ENCODE measurements at places on chromosomes 2 and 18. TPM values are rescaled to one million over a fixed set of nuclear protein-coding genes. Genes with fewer than 3 reads are reported as not detected.
A peak's percentile ranks its signal among the peaks of the same experiment; 100 is the strongest.

GRCh38 chr18:49769047-49769728 is 44.1 kb downstream of the ACAA2 start:
- DNase-seq = no peak

The TMEM169 gene
- 0.73 TPM for total RNA-seq

The EHD3 gene
- 2.3 TPM for total RNA-seq

- no peak for DNase-seq
Measured at GRCh38 chr2:105803337-105803736, 58.6 kb downstream of the NCK2 start.

The CLEC4F gene
- total RNA-seq = not detected

The CERKL gene
- total RNA-seq = not detected

DNA sequence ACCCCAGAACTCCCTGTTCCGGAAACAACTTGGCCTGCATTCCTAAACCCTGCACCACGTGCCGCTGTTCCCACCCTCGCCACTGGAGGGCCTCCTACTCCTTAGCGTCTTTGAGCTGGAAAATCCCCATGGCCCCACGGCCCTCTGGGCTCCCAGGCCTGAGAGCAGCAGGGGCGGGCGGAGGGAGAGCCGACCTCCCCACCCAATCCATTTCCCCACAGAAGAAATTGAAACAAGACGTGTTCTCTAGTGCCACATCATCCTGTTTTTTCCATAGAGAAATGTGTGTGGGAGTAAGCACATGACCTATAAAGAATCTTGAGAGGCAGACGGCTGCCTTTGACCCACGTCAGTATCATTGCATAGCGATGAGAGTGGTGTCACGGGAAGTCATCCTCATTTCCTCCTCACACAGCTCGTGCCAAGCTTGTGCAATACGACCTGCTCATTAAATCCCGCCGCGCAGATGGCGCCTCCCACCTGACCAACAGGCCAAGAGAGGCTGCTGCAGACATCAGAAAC is 79.2 kb downstream of the LAMA1 start:
- no peak for DNase-seq

GRCh38 chr2:68977453-68977852 is 3.0 kb downstream of the GKN1 start:
- DNase-seq = no peak

- DNase-seq = no peak
Measured at GRCh38 chr2:151251012-151251411, 10.7 kb downstream of the RBM43 start.

GRCh38 chr18:10937743-10938640 is 211.4 kb downstream of the PIEZO2 start:
- DNase-seq = no peak

- DNase-seq = no peak
Measured at GRCh38 chr2:239600001-239600593, 199.3 kb upstream of the HDAC4 start.

The COPS9 gene
- 189 TPM for total RNA-seq

The CDH19 gene
- total RNA-seq = not detected

The GALR1 gene
- not detected for total RNA-seq

- no peak for DNase-seq
Measured at GRCh38 chr2:21070341-21071257, 26.7 kb upstream of the APOB start.

- DNase-seq = peak; percentile 27
Measured at GRCh38 chr2:170816504-170817092, at the start of gene GAD1. Gene GAD1, plus strand, starts transcription at chr2:170816887. Its CDS starts 1,705 bp downstream, at chr2:170818592.

The DPYSL5 gene
- not detected for total RNA-seq

The GNAL gene
- total RNA-seq = 0.38 TPM

DNA sequence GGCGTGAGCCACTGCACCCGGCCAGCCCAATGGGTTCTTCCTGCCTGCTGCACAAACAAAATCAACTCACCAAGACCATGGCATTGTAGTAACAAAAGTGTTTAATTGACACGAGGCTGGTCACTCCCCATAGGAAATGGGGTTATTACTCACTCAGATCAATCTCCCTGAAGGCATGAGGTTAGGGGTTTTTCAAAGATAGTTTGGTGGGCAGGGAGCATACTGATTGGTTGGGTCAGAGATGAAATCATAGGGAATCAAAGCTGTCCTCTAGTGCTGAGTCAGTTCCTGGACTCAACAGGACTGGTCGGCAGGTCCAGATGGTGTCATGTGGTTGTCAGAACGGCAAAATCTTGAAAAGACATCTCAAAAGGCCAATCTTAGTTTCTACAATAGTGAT is 122.1 kb downstream of the TMEM17 start:
- no peak for DNase-seq

DNA sequence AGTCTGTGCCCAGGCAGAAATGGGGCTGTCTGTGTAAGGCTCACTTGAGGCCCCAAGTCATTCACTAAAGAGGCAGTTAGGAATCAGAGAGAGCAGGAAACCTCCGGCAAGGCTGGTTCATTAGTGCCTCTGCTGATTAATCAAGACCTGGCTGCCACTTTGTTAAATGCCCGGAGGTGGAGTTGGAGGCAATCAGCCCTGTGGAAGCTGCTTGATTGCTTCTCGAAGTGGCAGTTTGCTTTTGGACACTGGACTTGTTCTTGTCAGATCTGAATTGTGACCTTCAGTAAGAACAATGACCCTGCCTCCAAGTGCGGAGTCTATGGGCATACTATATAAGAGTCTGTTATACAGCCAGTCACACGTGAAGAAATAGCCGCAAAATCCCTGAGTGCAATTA is 183.9 kb upstream of the LINC00305 start:
- DNase-seq = no peak

- no peak for DNase-seq
Measured at GRCh38 chr2:38523728-38524437, 78.8 kb downstream of the HNRNPLL start.

The RGPD4 gene
- 0.64 TPM for total RNA-seq

GRCh38 chr2:102376052-102376591 is 20.5 kb downstream of the IL18R1 start:
- no peak for DNase-seq

- DNase-seq = no peak
Measured at GRCh38 chr18:13465476-13465875, 246.9 kb downstream of the LDLRAD4 start.

DNA sequence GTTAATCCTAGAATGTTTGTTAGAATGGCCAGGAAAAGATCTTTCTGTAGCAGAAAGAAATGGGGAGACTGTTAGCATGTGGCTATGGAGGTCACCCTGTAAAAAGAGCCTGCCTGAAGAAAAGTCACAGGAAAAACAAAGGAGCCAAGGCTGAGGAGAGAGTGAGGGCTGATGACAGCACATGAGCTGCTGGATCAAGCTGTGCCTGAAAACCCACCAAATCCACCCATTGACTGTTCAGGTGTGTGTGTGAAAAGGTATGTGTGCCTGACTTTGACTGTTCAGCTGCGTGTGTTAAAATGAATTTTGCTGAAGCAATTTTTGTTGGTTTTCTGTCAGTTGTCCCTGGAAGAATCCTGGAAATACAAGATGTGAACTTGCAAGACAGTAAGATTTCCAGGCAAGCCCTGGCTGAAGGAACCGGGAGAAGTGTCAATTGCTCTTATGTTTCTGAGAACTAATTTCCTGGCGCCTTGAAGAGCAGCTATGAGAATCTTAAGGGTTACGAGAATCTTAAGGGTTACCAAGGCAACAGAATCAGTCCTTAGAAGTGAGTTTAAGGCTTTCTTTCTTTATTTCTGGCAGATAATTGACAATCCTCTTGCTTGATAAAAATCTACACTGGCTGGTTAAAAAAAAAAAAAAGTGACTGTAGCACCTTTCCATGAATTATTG is 73.0 kb upstream of the LGALSL start:
- DNase-seq = no peak

DNA sequence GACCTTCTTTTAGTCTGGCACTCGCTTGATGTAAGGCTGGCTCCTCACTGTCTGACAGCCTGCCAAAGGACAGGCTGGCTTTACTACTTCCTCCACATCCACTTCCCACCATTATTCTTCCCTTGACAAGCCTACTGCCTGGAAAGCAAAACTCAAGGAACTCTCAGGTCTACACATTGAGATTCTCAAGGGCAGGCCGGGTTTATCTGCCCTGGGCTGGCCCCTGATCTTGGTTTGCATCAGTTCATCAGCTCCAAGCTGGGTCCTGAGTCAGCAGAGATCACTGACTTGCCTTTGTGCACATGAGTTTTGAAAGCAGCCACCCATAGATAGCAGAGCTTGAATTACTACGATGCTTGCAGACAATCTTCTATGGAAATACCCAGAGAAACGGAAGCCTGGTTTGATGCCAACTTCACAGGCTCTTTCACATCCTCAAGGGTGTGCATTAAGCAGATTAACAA is 53.9 kb downstream of the KCTD18 start:
- DNase-seq = no peak

GRCh38 chr2:236715077-236715476 is 145.5 kb downstream of the ACKR3 start:
- no peak for DNase-seq

The FAM237A gene
- total RNA-seq = not detected

DNA sequence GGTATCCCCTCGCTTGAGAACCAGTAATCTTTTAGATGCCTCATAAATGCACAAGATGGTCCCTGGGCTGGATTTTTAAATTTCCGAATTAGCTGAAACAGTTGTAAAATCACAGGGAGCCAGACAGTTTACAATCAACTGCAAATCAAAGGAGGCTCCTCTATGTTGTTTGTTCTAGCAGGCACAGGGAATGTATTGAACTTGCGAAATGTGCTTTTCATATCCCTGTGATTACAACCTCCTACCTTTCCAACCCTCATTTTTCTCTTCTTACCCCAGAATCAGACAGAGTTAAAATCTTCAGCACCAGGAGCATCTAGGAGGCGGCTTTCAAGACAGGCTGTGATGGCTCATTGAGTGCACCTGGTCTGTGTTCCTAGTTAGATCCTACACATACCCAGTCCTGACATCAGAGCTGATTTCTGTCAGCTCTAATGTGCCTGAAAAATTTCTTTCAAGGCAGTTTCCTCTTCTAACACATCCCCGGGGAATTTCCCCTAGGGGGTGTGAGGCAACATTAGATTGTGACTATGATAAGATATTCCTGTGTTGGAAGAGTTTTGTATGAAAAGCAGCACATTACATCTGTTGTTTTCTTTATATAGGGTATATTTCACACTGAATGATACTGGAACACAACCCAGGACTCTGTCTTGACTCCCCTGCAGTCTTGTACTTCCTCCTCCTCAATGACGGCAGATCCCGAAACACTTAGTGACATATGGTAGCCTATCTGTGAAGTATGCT is 17.9 kb upstream of the CAVIN2 start:
- DNase-seq = no peak

The POMC gene
- total RNA-seq = 4.7 TPM

DNA sequence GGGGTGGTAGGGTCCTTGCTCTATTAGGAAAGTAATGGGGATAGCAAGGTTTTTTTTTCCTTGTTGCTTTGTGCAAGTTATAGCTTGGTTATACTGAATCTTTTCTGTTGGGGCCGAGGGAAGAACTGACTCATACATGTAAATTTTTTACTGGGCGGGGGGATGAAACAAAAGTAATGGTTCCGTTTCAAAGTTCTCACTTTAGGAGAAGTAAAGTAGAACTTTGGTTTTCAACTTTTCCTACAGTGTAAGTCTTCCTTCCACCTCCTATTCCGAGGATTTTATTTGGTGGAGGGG is 1.1 kb downstream of the AFTPH start:
- DNase-seq = no peak

The NEU2 gene
- not detected for total RNA-seq

GRCh38 chr2:240300261-240300821 is 135.1 kb upstream of the GPC1 start:
- no peak for DNase-seq

DNA sequence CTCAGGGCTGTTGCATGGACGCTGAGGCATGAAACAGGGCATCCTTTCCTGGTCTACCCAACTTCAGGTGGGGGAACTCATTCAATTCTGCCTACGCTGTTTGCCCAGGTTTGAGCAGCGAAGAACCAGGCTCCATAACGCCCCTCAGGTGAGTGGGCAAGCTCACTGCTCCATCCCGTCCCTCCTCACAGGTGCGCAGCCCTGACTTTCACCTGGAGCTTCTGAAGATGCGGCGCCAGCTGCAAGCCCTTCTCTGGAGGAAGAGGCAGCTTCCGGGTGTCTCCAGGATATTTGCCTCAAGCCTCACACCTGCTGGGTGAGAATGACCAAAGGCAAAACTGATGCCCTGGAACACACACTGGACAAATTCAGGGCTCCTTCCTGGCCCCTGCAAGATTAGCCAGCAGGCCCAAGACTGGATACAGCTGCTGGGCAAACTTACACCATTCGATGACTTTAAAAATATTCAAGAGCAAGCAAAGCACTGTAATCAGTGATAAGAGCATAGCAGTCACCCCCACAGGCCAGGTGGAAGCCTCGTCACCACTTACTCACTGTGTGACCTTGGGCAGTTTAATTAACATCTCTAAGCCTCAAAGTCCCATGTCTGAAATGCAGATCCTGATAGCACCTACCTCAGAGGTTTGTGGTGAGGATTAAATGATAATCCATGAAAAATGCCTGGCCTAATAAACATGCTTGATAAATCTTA is 97.7 kb downstream of the GYPC start:
- no peak for DNase-seq

- DNase-seq = no peak
Measured at GRCh38 chr18:37930640-37931039, 365.0 kb upstream of the CELF4 start.

DNA sequence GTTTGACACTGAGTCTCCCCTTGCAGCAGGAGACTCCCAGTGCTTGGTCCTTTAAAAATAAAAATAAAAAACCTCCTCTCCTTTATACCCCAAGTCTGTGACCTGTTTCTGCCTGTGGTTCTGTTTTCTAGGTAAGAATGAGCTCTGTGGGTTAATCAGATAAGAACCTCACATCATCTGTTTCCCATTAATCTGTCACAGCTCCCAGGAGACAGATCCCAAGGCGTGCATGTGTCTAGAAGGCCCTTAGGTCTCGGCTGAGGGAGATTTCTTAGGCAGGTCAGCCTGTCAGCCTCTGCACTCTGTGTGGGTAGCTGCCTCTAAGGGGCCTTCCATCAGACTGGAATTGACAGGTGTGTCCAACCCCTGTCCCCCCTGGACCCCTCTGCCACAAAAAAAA is 80.7 kb downstream of the FHOD3 start:
- DNase-seq = no peak

GRCh38 chr2:12014088-12014960 is 267.9 kb downstream of the LPIN1 start:
- no peak for DNase-seq

DNA sequence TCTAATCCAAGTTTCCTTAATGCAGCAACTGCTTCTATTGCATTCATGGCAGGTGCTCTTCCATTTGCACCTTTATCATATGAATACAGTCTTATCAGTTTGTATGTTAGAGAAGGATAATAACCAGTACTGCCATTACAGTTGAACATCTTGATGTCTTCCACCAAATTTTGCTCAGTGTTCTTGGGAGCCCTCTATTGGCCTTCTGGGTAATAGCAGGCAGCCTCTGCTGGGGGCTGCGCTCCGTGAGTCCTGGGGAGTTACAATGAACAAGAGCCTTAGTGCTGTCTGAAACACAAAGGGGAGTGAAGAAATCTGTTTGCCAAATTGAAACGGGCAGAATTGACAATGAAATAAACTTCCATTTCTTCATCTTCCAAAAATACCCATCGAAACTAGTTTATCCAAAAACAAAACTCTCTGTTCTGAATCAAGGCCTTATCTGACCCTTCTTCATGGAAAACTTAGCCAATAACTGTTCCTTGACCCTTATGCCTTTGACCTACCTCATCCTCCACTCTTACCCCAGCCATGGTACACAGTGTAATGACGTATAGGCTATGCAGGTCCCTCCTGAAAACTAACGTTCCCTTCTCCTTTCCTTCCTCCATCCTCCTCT is 79.9 kb downstream of the ALK start:
- no peak for DNase-seq

GRCh38 chr2:61537277-61537949 is 743 bp downstream of the XPO1 start:
- peak; percentile 25 for DNase-seq
